ENCODE measurements at places on chromosomes 16 and 17. TPM values are rescaled to one million over a fixed set of nuclear protein-coding genes. Genes with fewer than 3 reads are reported as not detected.

GUCY2D gene
- polyA plus RNA-seq = not detected

GSDMA gene
- polyA plus RNA-seq = 0.28 TPM

CAMTA2 gene
- 21.7 TPM for polyA plus RNA-seq

HMOX2 gene
- 24.3 TPM for polyA plus RNA-seq

ZFHX3 gene
- polyA plus RNA-seq = 4.3 TPM

SPATA20 gene
- polyA plus RNA-seq = 64.0 TPM

TEKT5 gene
- polyA plus RNA-seq = 2.9 TPM

DPEP1 gene
- polyA plus RNA-seq = 8.5 TPM

Data from aorta (tissue), 5 donors.